ENCODE measurements at places on chromosomes 2 and 18.
A peak's percentile ranks its signal among the peaks of the same experiment; 100 is the strongest.

GRCh38 chr2:109264595-109265328 lies 135.8 kb downstream of the SH3RF3 start:
- DNase-seq: no peak

DNA sequence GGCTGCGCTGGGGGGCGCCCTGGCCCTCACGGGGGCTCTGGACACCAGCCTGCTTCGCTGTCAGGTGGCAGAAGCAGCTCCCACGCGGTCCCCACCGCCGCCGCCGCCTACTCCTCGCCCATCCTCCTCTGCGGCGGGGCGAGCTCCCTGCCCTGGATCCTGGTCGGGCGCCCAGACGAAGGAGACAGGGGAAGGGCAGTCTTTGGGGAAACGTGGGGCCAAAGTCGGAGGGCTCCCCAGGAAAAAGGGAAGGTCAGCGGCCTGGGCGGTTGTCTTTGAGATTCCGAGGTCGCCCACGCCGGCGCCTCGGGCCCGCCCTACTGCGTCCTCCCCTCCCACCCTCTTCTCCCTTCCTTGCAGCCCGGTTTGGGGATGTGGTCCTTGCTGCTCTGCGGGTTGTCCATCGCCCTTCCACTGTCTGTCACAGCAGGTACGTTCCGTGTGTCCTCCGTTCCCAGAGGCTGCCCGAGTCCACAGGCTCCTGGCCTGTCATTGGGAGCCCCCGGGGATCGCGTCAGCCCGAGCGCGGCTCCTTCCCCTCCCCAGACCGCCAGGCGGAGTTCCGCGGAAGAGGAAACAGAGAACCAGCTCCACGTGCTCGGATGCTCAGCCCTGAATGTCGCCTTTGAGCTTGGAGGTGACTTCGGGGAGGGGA lies 800 bp downstream of the IL1RL2 start:
- peak; percentile 56 for DNase-seq

- DNase-seq: no peak
These were observed 1002.3 kb downstream of the TDRD15 start for GRCh38 chr2:22126106-22126505.

DNA sequence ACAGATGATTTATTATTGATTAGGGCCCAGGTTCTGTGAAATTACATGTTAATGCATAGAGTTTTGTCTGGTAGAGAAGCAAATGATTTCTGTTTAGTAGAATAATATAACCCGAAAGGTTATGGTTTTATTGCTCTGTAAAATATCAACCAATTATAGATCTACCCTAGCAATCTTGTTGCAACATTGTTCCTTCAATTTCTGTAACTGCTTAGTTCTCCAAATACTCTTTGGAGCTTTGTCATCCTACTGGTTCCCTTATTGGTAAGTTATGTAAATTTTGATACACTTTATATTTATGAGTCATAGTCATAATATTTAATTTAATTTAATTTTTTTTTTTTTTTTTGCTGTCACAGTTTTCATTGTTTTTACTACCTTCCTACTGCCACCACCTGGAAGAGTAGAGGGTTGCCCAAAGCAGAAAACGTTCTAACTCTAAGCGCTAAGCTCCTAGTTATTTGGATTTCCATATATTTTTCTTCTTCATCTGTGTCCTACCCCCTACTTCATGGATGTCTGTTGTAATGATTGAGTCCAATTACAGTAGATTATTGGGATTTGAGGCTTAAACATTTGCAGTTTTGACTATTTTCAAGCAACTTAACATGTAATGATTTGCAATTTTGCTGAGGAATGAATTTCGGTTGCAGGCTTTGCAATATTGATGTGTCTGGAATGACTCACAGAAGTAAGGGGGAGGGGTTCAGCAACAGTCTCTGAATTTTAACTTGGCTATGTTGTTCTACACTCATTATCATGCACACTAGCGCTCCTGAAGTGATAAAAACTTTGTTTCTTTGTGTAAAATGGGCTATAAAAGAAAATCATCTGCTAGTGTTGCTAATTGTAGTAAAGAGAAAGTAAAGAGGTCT lies 51.1 kb downstream of the NABP1 start:
- DNase-seq: no peak

DNA sequence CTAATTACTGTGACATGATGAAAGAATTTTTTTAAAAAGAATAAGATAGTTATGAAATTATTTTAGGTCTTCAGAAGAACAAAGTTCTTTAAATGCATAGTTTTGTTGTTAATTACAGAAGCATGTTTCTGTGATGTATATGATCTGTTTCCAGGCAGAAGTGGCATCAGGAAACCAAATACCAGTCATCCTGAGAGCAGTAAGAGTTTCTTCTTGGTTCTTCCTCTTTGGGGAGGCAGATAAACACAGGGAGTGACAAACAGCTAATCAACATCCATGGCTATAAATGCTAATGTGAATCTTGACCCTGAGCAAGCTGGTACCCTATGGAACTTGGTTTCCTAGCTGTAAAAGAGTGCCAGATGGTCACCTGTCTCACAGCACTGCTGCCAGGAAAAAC lies 29.2 kb downstream of the WIPF1 start:
- no peak for DNase-seq

- no peak for DNase-seq
These were observed 61.2 kb upstream of the ATL2 start for GRCh38 chr2:38438133-38438882.

Data from iPS-NIHi11 (cell line).